ENCODE measurements at places on chromosomes 16 and 17.

DNA sequence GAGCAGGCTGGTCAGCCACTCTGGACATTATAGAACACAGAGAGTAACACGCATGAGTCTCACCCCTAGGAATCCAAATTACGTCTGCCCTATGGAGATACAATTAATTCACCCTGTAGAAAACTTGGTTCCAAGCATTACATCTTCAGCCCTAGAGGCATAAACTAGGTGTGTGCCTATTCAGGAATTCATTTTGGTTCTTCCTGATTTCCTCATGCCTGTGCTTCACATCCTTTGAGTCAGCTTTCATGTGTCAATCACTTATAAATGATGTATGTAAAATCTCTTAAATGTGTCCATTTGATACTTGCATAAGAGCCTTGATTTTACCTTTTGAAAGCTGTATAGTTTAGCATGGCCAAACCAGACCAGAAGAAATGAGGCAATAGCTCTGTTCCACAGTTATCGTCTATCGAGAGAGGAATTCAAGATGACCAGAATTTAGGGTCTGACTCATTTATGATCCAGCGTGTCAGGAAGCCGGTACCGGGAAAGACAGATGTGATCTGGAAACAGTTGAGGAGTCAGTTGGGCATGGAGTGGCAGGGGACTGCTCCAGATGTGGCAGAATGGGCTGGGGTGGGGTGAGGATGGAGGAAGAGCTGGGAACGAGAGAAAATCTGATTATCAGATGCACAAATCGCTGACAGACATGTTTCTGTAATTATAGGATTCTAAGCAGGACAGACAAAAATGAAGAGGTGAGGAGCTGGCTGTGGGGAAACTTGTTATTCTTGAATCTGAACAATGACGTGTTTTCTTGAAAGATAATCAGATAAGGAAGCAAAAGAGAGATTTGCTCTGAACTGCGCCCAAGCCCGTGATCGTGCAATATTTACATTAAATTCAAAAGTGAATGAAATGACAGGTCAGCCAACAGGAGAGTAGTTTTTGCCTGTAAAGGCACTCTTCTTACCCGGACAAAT lies 76.7 kb downstream of the C16orf95 start:
- DNase-seq: peak; percentile 6

DNA sequence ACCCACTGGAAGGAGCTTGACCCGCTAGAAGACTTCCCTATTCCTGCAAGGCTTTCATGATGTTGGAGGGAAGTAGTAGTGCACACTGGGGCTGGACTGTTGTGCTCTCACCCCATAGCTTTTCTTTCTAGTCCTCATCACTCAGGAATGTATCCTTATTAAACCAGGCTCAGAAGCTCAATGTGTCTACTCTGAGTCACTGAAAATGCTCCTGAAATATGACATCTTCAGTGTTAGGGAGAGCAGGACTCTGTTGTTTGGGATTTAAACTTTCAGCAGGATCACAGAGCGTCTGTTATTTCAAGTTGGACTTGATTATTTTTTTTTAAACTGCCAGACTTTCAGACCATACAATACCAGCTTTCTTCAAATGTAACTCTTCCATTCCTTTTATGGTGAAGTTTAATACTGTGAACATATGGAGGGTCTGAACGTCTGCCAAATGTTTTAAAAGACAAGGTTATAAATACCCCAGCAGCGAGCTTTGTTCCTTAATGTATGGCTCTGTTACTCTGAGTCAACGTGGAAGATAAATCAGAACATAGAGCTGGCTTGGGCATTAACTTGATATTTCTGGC lies 257.5 kb downstream of the CDH11 start:
- DNase-seq: peak; percentile 60

DNA sequence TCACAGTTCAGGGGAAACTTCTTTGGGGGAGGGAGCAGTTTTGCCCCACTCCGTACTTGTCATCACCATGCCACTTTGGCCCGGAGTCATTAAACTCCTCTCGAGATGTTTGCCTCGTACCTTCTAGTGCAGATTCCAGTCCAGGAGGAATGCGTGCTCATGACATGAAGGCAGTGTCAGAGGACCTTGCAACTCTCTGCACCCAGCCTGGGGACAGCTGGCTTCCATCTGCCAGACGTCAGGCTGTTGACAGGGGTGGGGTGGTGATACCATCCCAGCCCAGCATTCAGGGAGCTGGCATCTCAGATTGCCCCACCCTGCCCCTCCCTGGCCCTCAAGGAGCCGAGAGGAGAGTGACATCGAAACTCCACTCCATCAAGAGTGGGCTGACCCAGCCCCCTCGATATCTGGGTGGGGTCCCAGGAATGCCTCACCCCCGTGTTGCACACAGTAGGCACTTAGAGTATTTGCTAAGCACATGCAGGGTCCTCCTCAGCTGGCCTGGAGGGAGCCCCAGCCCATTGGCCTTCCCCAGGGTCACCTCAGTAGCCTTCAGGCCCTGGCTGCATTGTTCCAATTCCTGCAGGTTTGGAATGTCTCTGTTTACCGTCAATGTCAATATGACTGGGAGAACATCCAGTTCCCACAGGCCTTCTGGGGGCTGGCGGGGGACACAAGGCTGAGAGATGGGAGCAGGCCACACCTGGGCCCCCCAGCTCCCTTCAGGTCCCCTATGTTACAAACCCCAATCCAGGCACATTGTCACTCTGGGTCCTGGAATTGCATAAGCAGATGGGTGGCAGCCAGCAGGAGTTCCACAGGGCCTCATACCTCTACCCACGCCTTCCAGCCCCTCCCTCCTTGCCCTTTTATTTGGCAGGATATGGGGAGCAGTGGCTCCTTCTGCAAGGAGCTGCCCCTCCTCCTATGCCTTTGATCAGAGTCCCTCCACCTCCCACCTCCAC lies 21.3 kb upstream of the EMP2 start:
- no peak for DNase-seq

- no peak for DNase-seq
These were observed 295.6 kb downstream of the WWOX start for GRCh38 chr16:78395035-78395434.

- DNase-seq: no peak
These were observed 329.6 kb downstream of the SNX29 start for GRCh38 chr16:12305847-12306801.

All from NCI-H82 (cell line).